ENCODE measurements at places on chromosomes 11 and 22.

DNA sequence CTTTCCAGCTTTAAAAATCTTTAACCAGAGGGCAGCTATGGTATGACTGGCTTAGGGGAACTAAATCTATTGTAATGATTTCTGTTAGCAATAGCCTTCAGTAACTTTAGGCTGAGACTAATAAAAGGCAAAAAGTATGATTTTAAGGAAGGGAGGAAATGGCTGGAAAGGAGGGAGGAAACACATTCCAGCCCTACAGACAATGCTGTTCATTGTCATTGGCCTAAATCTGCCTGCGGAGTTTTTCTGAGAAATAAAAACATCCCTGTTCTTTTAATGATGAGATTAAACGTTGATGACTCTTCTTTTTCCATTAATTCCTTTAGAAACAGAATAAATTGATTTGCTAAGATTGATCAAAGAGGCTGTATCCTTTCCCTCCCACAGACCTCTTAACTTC is 99.6 kb upstream of the GRAMD1B start:
- no peak for DNase-seq

GRCh38 chr11:107733518-107733917 is 21.7 kb upstream of the SLN start:
- no peak for DNase-seq

GRCh38 chr22:40487663-40488249 is 117.4 kb downstream of the SGSM3 start:
- DNase-seq, result no peak

DNA sequence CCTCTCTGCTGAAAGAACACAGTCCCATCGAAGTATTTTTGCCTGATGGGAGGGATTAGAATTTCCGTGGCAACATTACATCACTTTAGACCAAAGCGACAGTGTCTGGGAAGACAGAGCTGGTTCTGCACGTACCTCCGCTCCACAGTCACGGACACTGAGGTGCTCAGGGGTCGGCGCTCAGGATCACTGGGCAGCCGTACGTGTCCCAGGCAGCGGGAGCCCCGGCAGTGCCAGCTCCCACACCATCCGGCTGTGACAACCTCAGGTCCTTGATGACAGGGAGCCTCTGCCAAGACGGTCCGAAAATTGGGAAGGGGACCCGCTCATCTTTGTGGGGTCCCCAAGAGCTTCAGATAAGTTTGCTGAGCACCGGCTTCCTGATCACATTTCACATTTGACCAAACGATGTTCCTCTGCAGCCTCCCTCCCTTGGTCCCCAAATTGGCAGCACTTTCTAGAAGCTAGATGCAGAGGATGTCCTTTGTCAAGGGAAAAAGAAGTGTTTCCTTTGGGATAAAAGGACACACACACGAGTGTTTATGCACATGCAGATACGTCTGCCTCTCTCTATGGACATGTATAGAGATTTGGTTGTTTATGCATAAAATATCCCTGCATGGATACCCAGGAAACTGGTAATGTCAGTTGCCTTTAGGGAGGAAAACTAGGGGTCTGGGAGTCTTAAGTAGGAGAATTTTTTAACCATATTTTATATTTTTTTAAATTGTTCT is 61.6 kb upstream of the LINC01488 start:
- no peak for DNase-seq

GRCh38 chr22:27877501-27877900 is 41.6 kb downstream of the PITPNB start:
- DNase-seq, result no peak

DNA sequence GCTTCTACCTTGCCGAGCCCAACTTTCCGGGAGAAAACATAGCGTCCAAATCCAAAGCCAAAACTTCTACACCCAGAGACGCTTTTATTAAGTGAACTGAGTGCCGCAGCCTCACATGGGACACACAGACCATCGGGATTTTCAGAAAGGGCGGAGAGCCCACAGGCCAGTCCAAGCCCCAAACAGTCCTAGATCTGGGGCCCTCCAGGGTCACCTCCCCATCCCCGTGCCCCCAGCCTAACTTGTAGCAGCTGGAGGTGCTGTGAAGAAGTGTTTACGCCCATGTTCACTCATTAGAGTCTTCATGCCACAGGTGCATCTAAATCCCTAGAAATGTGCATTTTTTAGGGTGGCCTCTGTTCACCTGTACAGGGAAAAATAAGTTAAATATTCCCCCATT is 14.1 kb upstream of the ADORA2A start:
- DNase-seq, result no peak

GRCh38 chr11:104163100-104164027 is 583 bp downstream of the PDGFD start:
- DNase-seq, result no peak

DNA sequence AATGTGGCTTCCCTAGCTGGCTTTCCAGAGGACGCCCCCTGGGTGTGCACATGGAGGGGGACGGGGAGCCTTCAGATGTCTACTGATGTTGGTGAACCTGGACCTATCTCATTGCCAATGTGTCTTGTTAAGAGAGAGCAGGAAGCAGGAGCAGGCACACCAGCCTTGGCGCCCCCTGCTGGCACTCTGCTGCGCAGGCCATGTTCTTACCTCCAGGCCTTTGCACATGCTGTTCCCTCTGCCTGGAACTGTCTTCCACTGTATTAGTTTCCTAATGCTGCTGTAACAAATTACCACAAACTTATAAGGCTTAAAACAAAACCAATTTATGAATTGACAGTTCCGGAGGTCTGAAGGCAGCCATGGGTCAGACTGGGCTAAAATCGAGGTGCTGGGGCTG is 23.6 kb upstream of the MN1 start:
- DNase-seq, result no peak

DNA sequence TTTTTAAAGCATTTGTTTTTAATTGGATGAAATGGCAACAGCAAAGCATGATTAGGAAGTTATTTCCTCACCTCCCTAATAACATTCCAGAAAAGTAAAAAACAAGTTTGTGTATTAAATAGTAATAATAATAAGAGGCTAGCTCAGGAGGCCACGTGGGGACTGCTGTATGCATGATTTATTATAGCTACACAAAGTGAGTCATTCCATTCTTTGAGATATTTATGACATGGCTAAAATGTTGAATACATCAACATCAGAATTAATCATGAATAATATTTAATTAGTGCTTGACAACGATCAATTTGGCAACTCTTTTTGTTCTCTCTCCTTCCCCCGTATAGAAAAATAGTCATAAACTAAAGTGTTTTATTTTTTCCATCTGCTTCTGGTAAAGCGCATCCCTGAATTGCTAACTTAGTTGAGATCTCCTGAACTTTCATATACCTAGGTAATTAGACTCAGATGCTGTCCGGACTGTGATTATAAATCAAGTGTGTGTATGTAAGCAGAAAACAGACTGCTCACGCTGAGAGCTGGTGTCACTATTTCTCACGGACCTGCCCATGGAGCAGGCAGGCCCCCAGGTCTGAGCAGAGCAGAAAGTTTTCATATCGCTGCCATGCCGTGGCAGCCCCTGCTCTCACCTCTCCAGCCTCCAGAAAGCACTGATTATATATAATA is 125.7 kb downstream of the WT1 start:
- DNase-seq, result no peak

DNA sequence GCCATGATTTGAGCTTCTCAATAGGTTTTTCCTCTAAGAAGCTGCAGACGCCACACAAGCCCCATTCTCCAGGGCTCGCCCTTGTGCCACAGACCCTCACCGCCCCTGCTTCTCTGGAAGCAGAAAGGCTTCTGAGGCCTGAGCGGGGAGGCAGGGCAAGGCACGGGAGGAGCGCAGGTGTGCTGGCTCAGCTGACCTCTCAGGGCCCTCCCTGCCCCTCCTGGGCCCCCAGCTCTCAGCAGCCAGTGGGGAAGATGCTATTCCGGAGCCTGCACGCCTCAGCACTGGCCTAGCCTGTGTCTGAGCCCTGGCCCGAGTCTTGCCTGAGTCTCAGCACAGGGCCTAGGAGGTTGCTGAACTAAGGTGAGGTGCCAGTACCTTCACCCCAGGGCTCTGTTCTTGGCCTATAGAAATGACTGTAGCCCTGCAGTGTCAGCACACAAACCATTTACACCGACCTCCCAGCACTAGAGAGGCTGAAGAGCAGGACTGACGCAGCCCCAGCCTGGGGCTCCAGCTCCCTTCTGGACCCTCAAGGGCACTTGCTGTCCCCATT is 47.1 kb upstream of the LMO1 start:
- DNase-seq, result no peak

All from stimulated activated CD8-positive, alpha-beta memory T cell treated with anti-CD3 and anti-CD28 coated beads, Interleukin-7, amount 100 ng/mL, for 1 hour (primary cell).